SJSA1 (cell line): ENCODE measurements at places on chromosomes 6 and 20. TPM values are rescaled to one million over a fixed set of nuclear protein-coding genes. Genes with fewer than 3 reads are reported as not detected.

DNA sequence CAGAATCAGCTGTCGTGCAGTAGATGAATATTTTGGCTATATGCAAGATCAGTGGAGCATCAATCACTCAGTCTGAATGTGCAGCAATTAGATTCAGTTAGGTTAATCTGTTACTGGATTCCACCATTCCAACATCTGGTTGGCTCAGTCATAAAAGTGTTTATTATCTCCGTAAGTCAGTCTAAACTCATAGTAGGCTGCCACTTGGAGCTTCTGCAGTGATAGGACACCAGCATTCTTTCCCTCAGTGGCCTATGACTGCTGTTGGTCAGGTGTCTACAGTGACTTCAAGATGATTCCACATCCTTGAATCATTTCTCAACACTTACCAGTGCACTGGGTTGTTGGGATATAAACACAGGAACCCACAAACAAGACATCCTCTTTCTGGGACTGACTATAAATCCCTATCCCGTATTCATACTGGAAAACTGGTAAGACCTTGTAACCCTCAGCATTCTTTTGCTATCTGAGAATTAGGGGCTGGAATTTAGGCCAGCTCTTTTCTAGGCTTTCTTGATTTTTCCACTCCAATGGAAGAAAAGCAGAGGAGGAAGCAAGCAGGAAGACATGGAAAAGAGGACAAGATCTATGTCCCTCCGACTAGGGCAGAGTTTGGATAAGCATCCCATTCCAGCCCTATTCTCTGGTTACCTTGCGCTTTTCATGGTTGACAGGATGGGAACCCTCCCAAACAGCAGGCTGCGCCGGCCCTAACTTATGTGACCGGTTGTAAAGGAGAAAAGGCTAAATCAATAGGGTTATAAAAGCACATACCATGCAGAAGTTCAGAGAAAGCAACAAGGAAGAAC is 919.6 kb downstream of the KIF16B start:
- DNase-seq, result no peak

- peak; percentile 32 for DNase-seq
Measured at GRCh38 chr20:2838847-2839671, 1.4 kb downstream of the PCED1A start.

DNA sequence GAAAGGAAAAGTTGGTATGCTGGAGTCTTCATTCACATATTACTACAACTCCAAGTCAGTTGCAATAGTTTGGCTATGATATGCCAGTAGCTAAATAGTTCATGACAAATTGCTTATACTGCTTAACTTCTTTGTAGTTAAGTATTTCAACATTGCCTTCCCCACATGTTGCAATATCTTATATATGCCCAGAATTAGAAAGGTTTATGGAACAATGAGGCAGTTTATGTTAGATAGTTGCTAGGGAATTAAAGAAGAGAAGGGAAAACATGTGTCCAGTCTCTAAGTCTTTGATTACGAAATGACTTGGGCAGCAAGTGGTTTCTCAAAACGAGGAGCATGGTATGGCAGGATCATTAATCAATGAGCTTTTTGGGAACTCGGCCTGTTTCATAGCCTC is 145.8 kb downstream of the PLCB4 start:
- no peak for DNase-seq

The GGTLC1 gene
- not detected in 2 replicates for total RNA-seq

- peak; percentile 50 for DNase-seq
Measured at GRCh38 chr6:12420626-12421025, 130.5 kb downstream of the EDN1 start.

GRCh38 chr6:150118627-150119026 is 24.2 kb upstream of the PPP1R14C start:
- DNase-seq, result no peak

The SLC12A5 gene
- total RNA-seq, result not detected in 2 replicates

DNA sequence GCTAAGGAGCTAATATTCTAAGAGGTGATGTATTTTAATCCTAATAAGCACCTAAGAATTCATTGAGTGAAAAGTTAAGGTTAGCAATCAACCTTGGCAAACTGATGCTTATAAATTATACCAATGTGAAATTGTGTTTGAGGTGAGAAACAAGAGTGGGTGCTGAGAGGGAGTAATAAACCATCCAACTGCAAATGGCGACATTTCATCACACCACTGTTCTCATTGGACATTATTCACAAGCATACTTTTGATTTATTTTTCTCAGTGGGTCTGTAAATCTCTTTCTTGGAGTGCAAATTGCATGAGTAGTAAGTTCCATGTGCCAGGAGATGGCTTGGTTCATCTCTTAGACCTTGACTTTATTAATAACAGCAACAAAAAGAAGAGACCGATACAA is 71.5 kb downstream of the BMP6 start:
- DNase-seq, result no peak

GRCh38 chr6:56652231-56652630 is 9.5 kb upstream of the DST start:
- DNase-seq, result peak; percentile 56

The COL19A1 gene
- total RNA-seq, result not detected in 2 replicates

DNA sequence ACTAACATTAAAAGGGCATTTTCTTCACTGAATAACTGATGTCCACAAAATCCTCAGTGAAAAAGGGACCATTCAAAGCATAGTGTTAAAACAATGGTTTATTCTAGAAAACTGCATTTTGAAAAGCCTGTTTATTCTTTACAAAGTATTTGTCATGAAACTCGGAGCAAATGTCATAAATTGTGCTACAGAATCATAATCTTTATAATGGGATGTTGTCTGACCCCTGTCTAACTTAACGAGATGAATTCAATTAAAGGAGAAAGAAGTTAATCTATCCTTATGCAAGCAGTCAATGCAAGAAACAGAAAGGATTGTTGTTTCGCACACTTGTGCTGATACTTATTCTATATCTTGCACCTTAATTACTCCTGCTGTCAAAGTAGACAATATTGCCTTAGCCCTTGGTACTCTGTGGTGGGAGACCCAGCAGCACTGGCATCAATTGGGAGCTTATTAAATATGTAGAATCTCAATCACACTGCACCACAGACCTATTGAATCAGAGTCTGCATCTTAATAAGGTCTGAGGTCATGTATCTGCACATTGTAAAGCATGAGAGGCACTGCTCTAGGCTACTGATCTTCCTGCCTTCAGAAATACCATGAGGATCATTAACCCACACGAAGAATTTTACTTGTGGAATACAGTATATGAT is 708.3 kb downstream of the HDGFL1 start:
- DNase-seq, result no peak

The SNTA1 gene
- total RNA-seq, result 41.8 and 44.4 TPM in 2 replicates

The FILIP1 gene
- 2.4 and 4.1 TPM in 2 replicates for total RNA-seq

DNA sequence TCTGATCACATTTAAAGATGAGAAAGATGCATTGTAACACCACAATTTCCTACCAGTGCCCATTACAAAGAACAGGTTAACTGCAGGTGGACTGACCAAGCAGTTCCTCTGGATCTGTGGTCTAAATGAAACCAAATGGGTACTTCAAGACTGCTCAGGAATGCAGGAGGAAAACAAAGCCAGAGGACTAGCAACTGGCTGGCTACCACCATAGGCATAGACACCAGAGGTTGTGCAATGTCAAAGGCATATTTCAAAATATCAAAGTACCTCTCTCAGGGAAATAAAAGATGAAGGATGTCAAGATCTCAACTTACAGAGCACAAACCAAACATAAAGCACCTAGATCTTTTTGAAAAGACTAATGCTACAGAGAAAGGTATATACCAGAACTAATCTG is 65.5 kb downstream of the GMDS start:
- no peak for DNase-seq

DNA sequence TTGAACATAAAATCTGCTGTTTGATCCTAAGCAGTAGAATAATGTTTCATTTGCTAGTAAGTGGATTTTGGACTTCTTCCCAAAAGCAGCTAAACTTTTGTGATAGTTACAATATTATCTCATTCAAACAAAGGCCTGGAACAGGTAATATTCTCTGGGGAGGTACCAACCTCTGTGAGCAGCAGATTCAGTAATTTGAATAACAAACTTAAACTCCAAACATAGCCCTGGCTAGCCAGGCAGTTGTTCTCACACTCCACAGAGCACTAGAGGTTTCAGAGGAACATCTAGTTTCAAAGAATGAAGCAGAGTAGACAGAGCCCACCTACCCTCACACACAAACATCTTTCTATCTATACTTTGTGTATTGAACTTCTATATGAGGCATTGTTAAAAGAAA is 40.9 kb downstream of the LGSN start:
- no peak for DNase-seq

The CAP2 gene
- total RNA-seq, result 23.7 and 34.0 TPM in 2 replicates

DNA sequence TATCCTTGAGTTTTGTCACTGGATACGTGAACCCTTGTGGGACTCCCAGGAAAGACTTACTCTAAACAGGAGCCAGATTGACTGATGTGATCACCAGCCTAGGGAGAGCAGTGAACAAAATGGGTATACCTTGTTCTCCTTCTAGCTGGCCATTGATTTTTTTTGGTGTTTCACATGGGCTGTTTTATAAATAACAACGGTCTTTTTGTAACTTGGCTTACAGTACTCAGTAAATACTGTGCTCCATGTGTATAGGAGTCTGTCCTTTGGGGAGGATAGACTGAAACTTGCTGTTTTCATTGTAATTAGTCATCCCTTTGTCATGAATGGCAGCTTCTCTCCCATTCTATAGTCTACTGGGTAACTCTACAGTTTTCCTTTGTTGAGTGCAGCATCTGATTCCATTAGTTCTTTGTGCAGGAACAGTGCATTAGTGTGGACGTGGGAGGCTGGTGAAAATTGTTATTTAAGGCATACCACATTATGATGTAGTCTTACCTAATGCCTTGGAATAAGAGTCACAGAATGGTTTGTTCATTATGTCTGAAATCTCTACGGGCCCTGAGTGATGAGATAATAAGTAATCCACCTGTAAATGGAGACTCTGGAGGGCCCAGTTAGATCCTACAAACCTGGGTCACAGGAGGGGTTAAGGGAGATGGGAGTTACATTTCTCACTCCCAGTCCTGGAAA is 89.5 kb downstream of the TIAM2 start:
- DNase-seq, result peak; percentile 75

DNA sequence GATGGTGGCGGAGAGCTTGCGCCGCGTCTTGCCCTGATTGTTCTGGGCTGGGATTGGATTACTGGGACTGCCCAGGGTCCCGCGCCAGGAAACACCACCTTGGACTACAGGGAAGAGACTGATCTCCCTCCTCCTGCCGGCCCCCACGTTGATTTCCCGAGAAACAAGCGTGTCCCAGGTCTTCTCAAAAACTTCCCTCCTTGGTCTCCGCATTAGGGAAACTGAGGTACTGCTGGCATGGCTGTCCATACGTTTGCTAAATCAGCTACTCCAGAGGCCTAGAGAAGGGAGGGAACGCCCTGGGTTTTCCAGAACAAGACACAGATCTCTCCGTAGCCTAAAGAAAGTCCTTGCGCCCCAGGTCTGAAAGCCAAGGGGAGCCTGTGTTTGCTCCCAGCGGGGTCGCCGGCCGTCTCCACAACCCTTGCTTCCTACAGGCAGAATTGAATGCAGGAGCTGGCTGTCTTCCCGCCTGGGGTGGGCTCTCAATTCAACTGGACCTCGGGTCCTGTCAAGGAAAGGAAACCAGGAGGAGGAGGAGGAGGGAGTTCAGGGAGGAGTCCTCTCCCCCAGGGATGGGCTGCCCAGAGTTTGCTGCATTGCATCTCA is 29.2 kb downstream of the TFAP2A start:
- DNase-seq, result no peak
